ENCODE measurements at places on chromosomes 1 and 21.

- DNase-seq: no peak
These were observed 4.1 kb downstream of the MYBPH start for GRCh38 chr1:203171341-203172183.

DNA sequence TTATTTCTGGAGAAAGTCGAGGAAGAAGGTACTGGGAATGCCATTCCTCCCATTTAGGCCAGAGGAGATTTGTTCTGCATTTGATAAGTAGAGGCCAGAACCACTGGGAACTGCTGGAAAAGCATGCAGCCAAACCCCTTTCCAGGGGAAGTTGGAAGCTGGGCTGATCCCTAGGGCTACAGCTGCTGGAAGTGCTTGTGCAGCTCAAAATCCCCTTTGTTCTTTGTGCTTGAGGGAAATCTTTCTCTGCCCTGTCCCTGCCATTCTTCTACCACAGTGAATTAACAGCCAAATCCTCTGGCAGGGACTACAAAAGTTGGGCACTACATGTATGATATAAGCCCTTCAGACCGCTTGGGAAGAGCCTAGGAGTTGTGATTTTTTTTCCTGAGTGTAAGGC is 734.1 kb downstream of the LRRIQ3 start:
- no peak for DNase-seq

DNA sequence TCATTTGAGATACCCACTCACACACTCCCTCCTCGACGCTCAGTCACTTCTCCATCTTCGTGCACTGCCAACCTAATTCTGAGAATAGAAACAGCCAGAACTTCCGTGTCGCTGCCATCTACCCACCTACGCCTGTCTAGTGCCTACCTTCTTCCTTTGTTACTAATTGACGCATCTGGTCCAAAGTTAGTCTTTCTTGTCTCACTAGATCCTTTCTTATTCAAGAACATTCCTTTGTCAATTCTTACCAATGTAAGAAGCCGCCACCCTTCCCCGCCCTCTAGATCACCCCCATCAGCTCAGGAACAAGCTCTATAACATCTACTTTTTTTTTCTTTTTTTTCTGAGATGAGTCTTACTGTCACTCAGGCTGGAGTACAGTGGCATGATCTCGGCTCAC is 3.7 kb downstream of the PADI6 start:
- DNase-seq: no peak

DNA sequence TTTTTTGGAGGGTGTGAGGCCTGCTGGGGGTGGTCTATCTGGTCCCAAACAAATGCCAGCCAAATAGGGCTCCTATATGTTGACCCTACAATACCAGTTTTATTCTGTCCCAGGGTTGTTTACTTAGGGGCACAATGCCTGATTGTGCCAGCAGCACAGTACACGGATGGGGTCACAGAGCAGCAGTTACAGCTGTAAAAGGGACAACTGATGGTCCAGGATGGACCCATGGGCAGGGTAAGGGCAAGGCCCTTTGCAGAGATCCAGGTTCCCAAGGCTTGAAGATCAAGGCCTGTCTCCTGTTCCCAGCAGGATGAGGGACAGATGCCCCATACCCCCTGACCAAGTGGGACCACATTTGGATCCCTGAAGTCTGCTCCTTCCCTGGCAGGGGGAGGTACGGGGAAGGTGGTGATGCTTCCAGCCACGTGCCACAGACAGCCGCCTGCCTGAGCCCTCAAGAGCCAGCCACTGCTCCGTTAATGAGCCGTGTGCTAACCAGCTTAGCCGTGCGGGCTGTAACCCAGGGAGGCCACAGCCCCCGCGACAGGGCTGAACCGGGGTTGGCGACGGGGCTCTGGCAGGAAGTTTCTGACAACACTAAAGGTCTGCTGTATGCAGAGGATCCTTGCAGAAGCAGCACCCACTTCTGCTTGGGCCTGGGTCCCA is 18.2 kb downstream of the SLC6A9 start:
- DNase-seq: no peak

- DNase-seq: no peak
These were observed 8.3 kb upstream of the FASLG start for GRCh38 chr1:172650474-172651193.

DNA sequence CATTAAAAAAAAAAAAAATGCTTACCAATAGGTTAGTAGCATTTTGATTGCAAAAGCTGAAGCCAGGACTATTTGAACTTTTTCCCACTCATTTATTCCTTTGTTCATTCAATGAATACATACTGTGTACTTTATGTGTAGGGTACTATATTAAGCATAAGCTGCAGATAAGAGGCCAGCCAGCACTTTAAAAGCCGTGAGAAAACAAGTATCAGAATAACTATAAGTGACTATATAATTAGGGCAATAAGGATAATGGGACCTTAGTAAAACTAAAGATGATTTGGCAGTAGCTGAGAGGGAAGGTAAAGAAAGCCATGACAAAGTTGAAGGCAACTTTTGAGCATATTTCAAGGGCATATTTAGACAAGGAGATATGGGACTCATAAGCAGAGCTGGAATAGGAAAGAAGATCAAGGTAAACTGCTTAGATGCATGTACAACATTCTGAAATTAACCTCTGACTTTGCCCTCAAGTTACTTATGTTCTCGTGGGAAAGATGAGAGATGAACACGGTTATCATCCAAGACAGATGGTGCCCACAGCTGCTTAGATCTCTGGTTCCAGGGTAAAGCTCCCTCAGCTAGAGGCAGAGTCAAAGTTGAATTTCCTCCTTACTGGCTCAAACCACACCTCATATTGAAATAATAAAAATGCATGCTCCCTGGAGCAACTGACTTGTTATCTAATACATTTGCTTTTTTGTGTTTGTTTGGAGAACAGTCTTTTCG is 44.0 kb upstream of the FMO2 start:
- no peak for DNase-seq

Measured in fibroblast of upper back skin (primary cell).